NCI-H460 (cell line): ENCODE measurements at places on chromosomes 6 and 20. TPM values are rescaled to one million over a fixed set of nuclear protein-coding genes. Genes with fewer than 3 reads are reported as not detected.

GRCh38 chr20:57394121-57395082 lies 3.2 kb downstream of the RBM38 start:
- DNase-seq = no peak

Gene CALHM4
- total RNA-seq = not detected in 2 replicates

Gene DPM1
- 87.7 and 102 TPM in 2 replicates for total RNA-seq

DNA sequence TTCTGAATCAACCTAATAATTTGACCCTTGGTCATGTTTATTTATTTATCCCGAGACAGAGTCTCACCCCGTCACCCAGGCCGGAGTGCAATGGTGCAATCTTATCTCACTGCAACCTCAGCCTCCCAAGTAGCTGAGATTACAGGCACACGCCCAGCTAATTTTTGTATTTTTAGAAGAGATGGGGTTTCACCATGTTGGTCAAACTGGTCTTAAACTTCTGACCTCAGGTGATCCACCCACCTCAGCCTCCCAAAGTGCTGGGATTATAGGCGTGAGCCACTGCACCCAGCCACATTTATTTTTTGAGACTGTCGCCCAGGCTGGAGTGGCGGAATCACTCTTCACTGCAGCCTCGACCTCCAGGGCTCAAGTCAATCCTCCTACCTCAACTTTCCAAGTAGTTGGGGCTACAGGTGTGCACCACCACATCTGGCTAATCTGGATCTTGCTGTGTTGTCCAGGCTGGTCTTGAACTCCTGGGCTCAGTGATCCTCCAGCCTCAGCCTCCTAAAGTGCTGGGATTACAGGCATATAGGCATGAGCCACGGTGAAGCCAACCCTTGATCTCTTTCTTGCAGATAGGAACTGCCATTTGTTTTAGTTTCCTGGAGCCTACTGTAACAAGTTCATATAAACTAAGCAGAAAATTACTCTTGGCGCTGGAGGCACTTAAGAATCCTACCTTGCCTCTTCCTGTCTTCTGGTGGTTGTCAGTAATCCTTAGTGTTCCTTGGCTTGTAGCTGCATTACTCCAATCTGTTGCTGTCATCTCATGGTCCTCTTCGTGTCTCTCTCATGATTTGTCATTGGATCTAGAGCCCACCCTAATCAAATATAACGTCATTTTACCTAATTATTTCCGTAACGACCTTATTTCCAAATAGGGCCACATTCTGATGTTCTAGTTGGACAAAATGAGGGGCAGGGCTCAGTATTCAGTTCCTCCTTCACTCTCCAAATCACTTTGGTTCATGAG lies 2.3 kb downstream of the RPS18 start:
- no peak for DNase-seq

DNA sequence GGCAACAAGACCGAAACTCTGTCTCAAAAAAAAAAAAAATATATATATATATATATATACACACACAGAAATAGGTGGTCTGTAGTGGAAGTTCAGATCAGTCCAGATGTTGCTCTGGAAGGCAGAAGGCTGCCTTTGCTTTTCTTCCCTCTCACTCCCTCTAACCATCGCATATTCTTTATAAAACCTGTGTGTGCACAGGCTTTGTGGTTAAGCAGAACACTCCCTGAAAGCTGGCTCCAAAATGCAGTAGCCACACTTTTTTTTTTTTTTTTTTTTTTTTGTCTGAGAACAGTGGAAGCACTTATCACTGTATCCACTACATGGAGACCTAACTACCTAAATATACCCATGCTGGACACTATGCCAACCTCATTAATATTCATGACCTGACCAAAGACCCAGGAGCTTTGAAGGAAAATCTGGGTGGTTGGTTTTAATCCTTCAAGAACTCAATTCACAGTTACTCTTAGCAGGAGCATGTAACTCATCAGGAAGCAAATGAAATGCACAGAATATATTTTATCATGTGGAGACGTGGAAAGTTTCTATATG lies 20.0 kb upstream of the GFOD1 start:
- DNase-seq = no peak

- DNase-seq = no peak
These were observed 6.9 kb upstream of the ZSCAN16 start for GRCh38 chr6:28117386-28118050.

Gene CRYBG1
- total RNA-seq = 5.1 and 5.5 TPM in 2 replicates
